ENCODE measurements at places on chromosomes 6 and 20.

GRCh38 chr6:119195204-119195603, 116.7 kb upstream of the FAM184A start:
- no peak for DNase-seq

GRCh38 chr6:40389254-40389653, 197.9 kb downstream of the LRFN2 start:
- no peak for DNase-seq

GRCh38 chr6:110689275-110689935, 125.9 kb downstream of the CDK19 start:
- no peak for DNase-seq

DNA sequence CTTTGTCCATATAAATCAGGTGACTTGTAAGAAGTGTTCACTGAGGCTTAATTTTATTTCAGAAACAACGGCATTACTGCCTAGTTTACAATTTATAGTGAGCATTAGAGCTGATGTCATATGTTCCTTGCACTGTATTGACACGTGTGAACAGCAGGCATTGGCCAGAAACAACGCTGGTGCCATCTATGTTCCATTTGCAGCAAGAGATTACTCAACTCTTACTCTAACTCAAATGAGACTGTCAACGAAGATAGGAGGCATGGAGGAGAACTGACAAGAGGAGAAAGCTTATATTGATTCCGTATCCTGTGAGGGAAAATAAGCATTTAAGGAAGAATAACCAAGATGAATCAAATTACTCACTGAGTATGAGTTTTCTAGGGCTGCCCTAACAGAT, 48.4 kb downstream of the MTFR2 start:
- DNase-seq: no peak

DNA sequence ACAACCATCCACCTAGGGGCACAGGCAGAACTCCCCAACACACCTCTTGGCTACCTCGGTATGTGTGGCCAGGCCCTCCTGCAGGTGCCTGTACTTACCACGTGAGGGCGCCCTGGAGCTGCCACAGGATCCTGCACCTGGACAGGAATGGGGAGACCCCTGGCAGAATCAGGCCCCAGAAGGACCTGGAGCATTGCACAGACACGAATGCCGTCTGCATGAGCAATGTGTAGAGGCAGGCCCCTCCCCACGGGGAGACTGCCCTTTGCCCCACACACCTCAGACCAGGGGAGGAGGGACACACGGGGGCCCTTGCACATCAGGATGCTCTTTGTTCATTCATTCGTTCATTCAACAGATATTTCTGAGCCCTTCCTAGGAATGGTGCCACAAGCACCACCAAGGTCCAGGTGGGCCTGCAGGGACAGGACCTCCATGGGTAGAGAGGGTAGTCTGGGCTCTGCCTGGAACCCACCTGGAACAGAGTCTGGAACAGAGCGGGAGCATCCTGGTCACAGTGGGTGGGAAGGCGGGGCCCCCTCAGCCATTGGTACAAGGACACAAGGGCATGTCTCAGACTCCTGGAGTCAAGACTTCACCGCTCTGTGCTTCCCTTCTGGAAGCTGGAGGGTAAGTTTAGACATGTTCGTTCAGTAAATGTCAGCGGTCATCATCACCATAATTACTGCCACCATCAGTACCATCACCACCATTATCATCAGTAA, 32.3 kb downstream of the YTHDF1 start:
- peak; percentile 51 for DNase-seq

DNA sequence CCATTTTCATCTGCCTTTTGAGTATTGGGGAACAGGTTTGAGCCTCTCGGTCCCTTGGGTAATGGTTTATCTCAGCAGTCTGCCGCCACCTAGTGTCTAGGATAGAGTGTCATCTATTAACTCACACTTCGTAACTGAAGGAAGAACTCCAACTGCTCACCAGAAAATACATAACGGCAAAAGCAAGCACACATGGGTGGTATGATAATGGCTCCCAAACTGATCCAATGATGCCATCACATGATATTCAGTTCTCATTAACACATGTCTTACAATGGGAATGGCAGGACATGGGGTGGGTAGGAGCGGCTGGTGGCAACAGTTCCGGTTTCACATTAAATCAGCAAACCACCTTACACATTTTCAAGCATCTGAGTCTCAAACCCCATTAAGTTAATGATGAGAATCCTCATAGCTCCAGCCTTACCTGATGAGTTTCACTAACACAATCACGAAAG, 110.7 kb upstream of the PHACTR1 start:
- no peak for DNase-seq

DNA sequence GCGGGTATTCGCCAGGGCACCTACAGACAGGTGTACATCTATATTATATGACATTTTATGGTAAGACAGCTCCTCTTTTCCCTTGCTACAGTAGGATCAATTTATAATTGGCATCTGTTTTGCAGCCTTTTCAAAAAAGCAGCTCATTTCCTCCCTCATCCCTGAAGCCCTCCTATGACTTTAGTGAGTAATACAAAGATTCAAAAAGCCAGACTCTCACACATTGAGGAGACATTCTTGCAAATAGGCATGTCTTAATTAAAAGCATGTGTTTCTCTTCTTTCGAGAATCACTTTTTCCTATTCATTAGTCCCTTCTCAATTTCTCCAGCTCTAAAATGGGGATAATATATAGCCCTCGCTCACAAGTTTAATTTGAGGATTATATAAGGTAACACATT, 283.4 kb downstream of the TBC1D7 start:
- DNase-seq: no peak

DNA sequence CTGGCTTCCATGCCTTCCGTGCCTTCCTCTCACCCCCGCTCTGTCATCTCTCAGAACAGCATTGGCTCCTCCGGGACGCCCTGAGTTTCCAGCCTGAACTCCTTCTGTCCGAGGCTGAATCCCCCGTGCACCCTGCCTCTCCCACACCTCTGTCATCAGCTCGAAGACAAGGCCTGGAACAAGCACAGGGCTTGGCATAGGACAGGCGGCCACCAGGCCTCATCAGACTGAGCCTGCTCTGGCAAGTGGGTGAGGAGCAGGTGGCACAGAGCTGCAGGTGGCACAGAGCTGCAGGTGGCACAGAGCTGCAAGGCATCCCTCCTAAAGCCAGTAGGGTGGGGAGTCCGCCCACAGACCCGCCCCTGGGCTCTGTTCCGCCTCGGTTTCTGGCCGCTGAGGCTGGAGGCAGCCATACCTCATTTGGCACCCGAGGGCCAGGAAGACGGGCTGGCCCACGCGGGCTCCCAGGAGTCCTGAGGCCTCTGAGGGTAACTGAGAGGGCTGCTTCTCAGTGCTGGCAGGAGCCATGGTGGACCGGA, 60.2 kb downstream of the EZR start:
- no peak for DNase-seq

DNA sequence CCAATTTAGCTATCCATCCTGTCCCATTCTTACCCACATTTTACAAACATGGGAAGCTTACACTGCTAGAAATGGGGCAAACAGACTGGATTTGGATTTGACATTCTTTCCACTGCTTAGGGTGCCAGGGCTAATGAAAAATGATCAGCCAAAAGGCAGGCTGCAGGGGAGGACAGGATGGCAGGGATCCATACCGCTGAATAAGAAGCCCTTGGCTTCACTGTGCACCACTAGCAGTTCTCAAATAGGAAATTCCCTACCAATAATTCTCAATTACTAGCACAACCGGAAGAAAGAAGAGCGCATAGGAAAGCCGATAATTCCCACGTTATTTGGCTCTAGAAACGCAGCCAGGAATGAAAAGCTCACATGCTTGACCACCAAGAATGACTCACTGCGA, 73.1 kb downstream of the NDUFAF5 start:
- no peak for DNase-seq

GRCh38 chr6:7261852-7262461, 51.0 kb downstream of the SSR1 start:
- peak; percentile 23 for DNase-seq

GRCh38 chr20:18971574-18971973, 158.0 kb downstream of the SCP2D1 start:
- DNase-seq: peak; percentile 13

GRCh38 chr6:79168695-79168980, 65.8 kb downstream of the HMGN3 start:
- no peak for DNase-seq

GRCh38 chr20:49868538-49868937, 46.8 kb downstream of the SPATA2 start:
- no peak for DNase-seq

- DNase-seq: no peak
These were observed 2.4 kb upstream of the IL22RA2 start for GRCh38 chr6:137175868-137176245.

GRCh38 chr6:33204415-33205190, at the start of gene HSD17B8:
HSD17B8 (plus strand) TSS chr6:33204655; CDS start chr6:33204669, 14 bp downstream.
- peak; percentile 72 for DNase-seq

DNA sequence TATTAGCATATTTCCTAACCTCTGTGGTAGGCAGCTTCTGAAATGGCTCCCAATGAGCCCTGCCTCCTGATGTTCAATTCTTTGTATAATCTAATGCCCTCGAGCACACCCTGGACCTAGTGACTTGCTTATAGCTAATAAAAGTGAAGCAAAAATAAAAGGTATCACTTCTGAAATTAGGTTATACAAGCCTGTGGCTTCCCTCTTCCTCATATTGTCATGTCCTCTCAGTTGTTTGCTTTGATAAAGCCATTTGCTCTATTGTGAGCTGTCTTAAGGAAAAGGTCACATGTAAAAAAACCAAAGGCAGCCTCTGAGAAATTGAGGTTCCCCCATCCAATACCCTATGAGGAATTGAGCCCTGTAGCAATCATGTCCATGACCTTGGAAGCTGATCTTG, 442.1 kb upstream of the ADGRB3 start:
- DNase-seq: no peak

- no peak for DNase-seq
These were observed 20.6 kb downstream of the CYP39A1 start for GRCh38 chr6:46632053-46632452.

DNA sequence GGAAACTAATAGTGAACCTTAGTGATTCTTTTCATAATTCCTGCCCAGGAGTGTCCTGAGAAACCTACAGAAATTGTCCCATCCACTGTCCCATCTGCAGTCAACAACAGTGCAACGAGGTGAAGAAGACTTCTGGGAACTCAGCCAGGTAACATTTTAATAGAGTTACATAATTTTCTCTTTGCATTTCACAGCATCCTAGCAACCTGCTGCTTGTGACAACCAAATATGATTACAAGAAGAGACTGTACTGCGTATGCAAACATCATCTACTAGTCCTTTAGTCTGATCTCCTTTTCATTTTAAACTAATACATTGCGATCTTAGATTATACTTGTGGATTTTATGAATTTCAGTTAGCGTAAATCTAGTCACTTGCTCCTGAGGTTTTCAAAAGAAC, 951.6 kb downstream of the TFAP2A start:
- DNase-seq: no peak

DNA sequence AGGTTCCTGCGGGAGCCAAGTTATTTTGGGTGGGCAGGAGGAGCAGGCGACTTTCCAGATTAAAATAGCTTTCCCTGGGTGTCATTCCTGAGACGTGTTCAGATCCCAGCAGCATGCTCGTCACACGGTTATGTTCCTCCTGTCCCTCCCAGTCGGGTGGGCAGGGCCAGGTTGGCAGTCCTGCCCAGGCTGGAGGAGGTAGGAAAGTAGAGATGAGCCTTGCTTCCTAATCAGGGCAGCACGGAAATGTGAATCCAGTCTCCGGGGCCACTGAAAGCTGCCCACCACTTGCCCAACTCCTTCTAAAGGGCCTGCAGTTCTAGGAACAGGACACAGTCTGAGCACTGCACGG, 137.0 kb downstream of the MRPL14 start:
- DNase-seq: no peak

GRCh38 chr6:498795-499231, 107.3 kb downstream of the IRF4 start:
- DNase-seq: no peak

GRCh38 chr20:14488756-14489479, 151.5 kb upstream of the FLRT3 start:
- DNase-seq: no peak

DNA sequence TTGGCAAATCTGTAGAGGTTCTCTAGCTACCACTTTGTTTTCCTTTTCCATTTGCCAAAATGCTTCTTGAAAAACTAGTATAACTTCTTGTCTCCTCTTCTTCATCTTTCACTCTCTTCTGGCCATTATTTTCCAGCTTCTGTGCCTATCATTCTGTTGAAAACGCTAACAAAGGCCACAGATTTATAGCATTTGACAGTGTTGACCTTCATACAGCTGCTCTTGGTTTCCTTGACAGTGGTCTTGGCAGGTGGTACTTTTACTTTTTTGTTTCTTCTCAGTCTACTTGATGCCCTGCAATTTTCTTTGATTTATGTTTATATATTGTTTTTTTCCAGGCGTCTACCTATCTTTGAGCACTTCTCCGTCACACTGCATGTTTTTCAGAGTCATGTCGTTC, 23.7 kb downstream of the TRMT11 start:
- no peak for DNase-seq

DNA sequence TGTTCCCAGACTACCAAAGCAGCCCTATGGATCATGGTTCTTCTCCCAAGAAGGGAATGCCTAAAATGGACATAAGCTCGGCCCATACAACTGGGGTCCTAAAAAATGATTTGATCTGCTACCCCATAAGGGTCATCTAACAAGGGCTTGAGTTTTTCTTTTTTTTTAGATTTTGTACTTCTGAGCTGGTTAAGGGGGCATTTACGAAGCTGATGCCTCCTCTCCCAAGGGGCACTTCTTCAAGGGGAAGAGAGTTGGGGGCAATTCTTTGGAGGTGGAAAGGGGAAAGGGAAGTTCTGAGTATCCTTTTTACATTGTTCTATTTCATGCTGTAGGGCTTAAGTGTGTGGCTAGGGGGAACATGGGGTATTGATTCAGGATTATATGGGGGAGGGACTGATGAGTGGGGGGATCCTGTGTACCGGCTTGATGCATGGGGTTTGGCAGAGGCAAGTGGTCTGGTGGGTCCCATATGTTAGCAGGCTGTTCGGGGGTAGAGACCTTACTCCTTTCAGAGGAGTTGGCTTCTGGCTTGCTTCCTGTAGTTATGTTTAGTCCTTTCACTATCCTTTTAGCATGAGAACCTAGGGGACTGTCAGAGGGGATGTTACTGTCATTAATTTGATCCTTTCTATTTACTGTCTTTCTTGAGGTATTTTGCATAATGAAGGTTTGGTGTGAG, 8.1 kb upstream of the ZNFX1 start:
- no peak for DNase-seq

GRCh38 chr6:137256350-137257103, 37.3 kb upstream of the IFNGR1 start:
- DNase-seq: no peak

- DNase-seq: no peak
These were observed 136.5 kb downstream of the ATXN1 start for GRCh38 chr6:16624636-16625290.

- DNase-seq: no peak
These were observed 23.8 kb upstream of the LAMP5 start for GRCh38 chr20:9490631-9491030.

- no peak for DNase-seq
These were observed 508.6 kb downstream of the UTRN start for GRCh38 chr6:144793744-144794143.

DNA sequence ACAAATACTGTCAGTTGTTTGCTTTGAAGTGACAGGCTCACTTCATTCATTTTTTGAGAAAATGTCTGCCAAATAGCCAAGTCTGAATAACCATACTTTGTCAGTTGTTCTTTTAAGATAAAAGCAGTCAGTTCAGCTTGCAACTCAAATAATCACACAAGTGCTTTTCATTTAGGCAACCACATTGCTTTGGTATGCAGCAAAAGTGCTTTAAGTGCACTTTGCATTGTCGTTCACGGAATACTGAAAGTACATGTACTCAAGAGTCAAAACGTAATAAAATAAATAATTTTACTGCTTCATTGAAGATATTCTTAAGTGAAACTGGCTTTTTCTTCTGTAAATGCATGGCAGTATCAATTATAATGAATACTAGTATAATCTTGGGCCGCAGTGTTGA, 107.2 kb downstream of the MMS22L start:
- DNase-seq: peak; percentile 93
